ENCODE measurements at places on chromosomes 5 and 9.
A peak's percentile ranks its signal among the peaks of the same experiment; 100 is the strongest.

DNA sequence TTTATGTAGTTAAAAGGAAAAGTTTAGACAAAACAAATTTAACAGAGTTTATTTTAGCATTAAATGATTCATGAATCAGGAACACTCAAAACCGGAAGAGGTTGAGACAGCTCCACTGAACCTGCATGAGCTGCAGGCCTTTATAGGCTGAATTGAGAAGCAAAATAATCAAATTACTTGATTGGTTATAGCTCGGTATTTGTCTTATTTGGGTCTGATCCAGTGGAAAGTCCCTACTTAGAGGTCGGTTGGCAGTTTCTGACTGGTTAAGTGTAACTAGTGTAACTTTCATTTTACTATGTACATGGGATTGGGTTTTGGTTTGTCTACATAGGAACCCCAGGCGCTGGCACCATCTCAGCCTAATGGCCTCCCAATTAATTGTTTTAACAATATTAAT, 74.1 kb upstream of the PIK3R1 start:
- no peak for DNase-seq

- DNase-seq = peak; percentile 2
These were observed 543 bp downstream of the ST8SIA4 start for GRCh38 chr5:100902440-100903038.

DNA sequence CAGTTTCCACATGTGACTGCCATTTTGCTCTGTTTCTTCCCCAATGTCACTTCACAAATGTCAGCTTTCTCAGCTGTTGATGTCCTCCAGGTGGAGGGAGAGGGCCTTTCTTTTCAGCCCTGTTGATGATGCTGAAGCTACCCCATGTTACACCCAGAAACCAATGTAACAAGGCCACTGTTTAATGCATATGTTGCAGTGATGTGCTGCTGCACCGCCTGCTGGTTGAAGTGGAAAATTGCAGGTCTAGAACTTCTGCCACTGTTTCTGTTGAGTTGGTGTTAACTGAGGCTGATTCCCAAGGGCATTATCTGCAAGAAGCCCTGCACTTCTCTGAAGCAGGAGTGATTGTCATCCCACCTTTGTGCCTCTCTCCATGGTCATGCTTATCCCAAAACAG, 428.4 kb downstream of the KDM4C start:
- DNase-seq = no peak

DNA sequence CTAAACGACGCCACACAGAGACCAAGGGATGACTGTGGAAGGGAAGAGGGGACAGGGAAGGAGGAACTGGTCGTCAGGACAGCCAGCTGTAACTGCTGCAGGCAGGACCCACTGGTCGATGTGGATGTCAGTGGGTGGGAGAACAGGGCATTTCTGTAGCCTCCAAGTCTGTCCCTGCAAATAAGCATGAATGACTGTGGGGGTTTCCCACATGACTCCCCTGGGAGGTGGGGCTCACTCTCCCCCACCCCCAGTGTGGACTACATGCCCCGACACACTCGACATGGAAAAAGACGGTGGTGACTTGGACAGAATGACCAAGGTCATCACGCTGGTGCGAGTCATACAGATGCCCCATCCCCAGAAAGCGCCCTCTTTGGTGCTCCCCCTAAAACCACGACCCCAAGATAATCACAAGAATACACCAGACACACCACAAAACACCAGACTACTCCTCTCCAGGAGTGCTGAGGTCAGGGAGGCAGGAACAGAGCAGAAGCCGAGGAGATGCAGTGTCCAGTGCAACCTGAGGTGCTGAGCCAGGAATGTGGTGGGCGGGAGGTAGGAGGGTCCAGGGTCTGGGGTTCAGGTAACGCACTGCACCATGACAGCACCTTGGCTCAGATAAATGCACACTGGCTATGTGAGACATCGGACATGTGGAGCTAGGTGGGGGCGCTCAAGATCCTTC, 64.9 kb downstream of the SECISBP2 start:
- no peak for DNase-seq

GRCh38 chr9:121085661-121086060, 10.9 kb downstream of the CNTRL start:
- DNase-seq = no peak

DNA sequence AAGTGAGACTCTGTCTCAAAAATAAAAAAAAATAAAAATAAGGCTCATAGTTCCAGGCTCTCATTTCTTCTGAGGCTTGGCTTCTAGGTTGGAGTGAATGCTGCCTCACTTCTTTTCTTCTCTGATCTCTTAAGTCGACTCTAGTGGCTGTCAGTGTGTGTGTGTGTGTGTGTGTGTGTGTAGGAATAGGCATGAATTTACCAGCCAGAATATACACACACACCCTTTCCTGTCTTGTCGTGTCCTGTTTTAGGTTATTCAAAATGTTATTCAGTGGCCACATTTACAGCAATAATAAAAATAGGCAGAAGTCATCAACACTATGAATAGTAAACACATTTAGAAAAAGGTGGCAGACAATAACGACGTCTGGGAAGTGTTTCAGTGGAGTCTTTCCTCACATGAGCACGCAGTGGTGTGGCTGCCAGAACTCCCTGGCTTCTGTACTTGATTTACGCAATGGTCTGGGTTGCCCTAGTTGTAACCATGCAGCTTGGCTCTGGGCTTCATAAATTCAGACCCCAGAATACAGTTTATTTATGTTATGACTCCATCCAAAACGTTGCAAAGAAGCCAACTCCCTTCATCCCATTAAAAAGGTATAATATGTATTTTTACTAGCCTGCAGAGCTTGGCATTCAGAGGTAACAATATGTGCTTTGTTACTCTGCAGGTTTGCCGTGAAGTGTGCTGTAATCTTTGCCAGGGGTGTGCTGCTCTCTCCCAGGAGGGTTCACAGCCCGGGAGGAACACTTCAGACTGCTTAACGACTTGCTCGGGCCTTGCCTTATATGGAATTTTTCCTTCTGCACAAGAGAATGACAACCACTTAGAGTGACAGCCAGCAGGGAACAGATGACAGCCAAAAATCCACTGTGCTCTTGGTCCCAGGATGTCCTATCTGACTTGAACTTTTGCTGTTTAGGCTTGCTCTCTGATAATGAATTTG, 34.4 kb upstream of the PALM2AKAP2 start:
- no peak for DNase-seq

GRCh38 chr5:178530526-178530925, 59.7 kb downstream of the COL23A1 start:
- no peak for DNase-seq

GRCh38 chr9:131918481-131918880, 161.2 kb downstream of the MED27 start:
- no peak for DNase-seq

GRCh38 chr9:71285191-71285656, 163.8 kb upstream of the TRPM3 start:
- no peak for DNase-seq

- DNase-seq = no peak
These were observed 99.7 kb downstream of the PCSK1 start for GRCh38 chr5:96333391-96333790.

GRCh38 chr9:117917873-117918272, 213.7 kb downstream of the TLR4 start:
- DNase-seq = no peak

GRCh38 chr5:179509239-179509638, 41.1 kb upstream of the RUFY1 start:
- no peak for DNase-seq

DNA sequence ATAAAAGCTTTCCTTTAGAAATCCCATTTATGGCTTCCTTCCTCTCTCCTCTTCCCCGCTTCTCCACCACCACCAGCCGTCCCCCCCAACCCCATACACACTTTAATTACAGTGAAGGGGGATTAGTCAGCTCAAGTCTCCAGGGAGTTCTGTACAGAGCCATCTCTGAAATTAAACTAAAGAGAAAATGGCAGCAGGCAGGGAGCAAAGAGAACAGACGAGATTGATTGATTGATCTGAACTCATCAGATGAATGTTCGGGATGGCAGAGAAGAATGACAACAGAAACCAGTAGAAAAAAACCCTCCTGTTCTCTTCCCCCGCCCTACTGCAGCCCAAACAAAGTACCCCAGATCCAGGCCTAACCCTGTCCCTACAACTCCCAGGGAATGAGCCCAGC, 241.7 kb upstream of the PANK3 start:
- DNase-seq = no peak

DNA sequence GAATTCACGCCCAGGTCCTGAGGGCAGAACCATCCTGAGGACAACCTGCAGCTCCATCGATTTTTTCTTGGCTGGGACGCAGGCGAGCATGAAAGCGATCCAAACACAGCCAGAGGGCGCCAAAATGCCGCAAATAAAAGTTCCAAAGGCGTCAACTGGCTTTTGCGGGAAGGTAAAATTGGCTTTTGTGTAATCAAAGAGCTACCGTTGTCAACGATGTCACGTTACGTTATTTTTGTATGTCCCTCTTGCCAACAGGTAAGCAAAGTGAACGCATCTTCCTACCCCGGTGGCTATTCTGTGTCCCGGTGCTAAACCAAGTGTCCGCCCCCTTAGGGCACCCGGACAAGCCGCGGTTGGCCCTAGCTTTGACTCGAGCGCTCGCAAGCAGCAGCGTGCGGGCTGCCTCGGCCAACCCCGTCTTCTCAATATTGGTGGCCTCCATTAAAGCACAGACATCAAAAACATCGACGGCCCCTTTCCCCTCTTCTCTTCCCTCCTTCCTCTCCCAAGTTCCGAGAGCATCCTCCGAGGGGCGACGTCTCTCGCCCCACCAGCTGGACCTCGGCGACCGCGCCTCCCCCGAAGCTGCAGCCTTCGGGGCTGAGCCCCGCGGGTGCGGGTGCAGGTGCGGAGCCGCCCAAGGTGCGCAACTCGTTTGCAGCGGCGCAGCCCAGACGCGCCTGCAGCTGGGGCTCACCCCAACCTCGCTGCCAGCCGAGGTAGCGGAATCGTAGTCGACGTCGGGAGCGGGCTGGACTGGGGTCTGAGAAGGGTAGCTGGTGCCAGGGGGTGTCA, 1.1 kb upstream of the BASP1 start:
- DNase-seq = no peak
